ENCODE measurements at places on chromosomes 3 and 15.

DNA sequence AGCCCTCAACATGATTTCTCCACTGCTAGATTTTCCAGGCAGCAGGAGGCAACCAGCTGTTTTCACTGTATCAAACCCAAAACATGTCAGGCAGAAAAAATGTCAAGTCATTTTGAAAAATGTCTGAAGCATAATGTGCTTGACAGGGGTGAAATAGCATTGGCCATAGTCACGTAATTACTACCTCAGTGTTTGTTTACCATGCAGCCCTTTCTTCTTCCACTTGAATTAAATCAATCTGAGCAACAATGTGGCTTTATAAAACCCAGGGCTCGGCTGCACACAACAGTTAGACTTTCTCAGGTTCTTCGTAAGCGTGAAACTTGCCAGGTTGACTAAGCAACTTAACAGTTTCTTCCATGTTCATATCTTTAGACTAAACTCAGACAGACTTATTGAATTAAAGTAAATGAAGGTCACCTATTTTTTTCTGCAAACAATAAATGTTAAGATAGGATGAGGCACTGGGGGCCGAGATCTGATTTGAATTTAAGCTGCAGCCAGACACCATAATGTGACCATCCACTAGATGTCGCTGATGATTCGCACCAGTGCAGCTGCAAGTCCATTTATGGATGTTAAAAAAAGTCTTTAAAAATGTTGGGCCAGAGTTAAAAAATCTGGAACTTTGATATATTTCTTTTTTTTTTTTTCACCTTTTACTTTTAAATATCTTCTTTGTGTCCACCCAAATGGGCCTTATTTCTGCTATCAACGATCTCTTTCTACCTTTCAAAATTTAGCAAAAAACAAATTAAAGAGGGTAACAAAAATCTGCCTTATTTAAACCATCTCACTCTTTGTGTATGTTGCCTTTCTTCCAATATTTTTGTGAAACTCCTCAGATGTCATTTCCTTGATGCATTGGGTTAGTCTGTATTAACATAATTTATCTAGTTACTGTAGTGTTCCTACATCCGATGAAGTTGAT lies 305.9 kb downstream of the CACNA2D3 start:
- no peak for DNase-seq

- DNase-seq = no peak
These were observed 40.3 kb downstream of the USP50 start for GRCh38 chr15:50506121-50506520.

DNA sequence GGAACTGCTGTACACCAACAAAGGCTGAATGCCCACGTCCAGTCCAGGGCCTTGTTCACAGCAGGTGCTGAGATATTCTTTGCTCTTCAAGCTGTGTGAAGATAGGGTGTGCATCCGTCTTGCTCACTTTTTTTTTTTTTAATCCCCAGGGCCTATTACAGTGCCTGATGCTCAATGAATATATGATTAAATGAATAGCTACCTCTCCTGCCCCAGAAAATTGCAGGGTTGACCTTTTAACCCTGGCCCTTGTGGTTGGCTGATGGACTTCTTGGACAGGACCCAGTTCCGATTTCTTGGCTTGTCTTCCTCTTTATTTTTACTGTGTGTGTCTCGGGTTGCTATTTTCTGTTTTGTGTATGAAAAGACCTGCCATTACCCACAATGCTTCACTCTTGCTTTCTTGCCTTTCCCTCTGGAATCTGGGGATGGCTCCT lies 2.9 kb upstream of the FYTTD1 start:
- no peak for DNase-seq

- no peak for DNase-seq
These were observed 46.6 kb downstream of the FBLN2 start for GRCh38 chr3:13595485-13595884.

DNA sequence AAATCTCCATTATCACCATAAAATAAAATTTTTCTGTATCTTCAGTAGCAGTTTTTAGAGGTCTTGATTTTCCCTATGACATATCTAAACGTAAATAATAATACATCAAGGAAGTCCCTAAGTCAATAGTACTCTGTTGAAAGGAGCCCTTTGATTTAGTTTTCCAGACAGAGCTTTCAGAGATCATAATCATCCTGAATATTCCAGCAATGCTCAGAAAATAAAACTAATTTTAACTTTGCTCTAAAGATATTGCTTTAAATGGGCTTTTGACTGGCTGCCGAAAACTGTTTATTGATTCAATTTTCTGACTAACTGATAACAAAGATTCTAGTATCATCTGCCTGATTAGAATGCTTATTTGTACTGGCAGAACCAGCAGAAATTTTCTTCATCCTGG lies 40.7 kb upstream of the ROBO1 start:
- DNase-seq = no peak

DNA sequence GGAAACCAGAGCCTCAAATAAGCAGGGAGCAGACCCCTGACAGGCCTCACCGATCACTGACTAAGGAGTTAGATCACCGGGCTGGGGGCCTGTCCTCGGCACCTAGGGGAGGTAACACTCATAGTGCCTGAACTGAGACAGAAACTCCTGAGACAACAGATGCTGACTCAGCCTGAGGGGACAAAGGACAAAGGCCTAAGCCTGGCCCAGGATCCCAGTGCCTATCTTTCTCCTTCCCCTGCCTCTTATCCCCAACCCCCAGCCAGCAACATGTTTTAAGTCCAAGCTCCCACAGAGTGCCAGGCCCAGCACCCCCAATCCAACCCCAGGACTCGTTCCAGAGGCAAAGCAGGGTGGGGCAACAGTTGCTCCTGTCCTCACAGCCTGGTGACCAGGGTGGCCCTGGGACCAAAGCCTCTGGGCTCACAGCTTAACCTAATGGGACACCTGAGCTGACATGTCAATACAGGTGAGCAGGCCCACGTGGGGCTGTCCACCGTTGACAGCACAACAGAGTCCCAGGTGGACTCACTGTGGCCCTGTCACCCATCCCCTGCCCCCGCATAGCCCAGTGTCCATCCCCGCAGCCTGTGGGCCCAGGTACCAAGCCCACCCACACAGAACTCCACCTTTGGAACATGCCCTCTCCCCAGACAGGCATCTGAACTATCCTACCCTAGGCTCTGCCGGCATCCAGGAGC lies 37.4 kb downstream of the ADCY5 start:
- no peak for DNase-seq

- DNase-seq = no peak
These were observed 244.4 kb downstream of the UACA start for GRCh38 chr15:70519004-70519365.

DNA sequence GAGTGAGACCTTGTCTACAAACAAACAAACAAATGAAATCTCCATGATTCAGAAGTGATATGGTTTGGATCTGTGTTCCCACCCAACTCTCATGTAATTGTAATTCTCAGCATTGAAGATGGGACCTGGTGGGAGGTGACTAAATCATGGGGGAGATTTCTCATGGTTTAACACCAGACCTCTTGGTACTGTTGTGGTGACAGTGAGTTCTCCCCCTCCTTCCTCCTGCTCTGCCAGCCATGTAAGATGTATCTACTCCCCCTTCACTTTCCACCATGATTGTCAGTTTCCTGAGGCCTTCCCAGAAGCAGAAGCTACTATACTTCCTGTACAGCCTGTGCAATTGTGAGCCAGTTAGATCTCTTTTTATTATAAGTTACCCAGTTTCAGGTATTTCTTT lies 438.4 kb upstream of the THBS1 start:
- no peak for DNase-seq

- DNase-seq = no peak
These were observed 32.4 kb downstream of the LEO1 start for GRCh38 chr15:51939216-51939615.

DNA sequence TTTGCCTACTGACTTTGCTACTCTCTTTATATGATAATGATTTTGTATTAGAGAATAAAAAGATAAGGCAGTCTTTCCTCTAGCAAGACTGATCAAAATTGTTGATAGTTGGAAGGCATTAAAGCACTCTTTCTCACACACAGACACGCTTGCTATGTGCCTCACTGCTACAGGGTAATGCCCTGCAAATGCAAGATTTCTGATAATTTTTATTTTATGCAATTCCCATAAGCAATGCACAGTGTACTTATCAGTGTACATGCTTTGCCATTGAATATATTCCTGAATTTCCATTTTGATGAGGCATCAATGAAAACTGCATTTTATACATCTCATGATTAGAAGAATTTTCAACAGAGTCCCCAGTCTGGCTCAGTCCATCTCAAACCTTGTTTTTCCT lies 263.2 kb downstream of the CHST2 start:
- DNase-seq = no peak

DNA sequence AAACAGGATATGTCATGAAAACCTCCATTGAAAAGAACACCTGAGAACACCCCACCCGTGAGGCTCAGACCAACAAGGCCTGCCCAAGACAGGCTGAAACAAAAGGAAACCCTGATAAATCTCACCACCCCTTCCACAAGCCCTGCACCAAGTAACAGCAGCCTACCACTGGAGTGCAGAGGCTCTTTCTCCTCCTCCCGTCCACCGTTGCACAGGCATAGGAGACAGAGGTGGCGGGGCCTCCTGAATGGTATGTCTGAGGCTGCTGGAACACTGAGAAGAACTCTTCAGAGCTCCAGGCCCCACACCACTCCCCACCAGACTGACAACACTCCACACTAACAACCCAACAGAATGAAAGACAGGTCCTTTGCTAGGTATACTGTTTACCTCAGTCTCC lies 21.4 kb downstream of the CHDH start:
- DNase-seq = no peak

DNA sequence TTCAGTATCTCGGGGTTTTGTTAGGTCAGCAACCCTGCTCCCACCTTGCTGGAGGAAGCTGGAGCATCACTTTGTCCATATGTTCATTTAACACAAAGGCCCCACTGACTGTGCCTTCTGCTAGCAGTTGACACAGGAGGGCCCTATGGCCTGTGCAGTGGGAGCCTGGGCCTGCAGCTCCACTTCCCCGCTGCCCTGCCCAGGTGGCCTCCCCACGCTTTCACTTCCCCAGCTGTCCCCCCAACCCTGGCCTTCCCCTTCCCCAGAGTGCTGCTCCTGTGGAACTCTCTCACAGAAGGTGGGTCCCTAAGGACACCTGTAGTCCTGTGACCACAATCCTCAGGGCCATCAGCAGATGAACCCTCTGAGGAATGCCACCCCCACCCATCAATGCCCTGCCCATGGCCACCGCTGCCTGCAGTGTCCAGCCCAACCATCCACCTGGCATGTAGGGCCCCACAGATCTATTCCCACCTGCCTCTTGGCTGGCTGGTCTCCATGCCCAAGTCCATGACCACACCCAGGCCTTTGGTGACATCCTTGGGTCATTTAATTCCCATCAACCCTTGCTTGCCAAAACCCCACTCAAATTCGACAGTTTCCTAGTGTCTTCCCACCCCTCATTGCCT lies 13.5 kb downstream of the TBC1D21 start:
- no peak for DNase-seq

- no peak for DNase-seq
These were observed 58.8 kb downstream of the TRAK1 start for GRCh38 chr3:42149975-42150374.

DNA sequence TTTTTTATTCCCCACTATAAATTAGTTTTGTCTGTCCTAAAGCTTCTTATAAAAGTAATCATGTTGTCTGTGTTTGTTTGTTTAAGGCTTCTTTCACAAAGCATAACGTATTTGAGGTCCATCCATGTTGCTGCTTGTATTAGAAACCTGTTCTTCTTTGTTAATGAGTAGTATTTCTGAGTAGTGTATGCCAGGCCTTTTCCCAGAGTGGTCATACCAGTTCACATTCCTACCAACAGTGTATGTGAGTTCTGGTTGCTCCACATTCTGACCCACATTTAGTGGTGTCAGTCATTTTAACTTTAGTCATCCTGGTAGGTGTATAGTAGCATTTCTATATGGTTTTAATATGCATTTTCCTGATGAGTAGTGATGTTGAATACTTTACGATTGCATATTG lies 98.6 kb downstream of the NEO1 start:
- no peak for DNase-seq

- DNase-seq = no peak
These were observed 197.6 kb downstream of the PDZRN3 start for GRCh38 chr3:73427048-73427706.

DNA sequence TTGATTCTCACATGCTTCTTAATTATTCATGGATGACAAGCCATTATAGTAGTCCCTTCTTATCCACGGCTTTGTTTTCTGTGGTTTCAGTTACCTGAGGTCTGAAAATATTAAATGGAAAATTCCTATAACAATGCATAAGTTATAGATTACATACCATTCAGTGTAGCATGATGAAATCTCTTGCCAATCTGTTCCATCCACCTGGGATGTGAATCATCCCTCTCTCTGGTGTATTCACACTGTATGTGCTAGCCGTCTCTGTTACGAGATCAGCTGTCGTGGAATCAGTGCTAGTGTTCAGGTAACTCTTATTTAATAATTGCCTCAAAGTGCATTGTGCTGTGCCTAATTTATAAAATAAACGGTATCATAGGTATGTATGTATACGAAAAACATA lies 5.2 kb downstream of the WDR5B start:
- DNase-seq = no peak

GRCh38 chr3:132637590-132637989 lies 22.0 kb downstream of the ACAD11 start:
- DNase-seq = no peak

DNA sequence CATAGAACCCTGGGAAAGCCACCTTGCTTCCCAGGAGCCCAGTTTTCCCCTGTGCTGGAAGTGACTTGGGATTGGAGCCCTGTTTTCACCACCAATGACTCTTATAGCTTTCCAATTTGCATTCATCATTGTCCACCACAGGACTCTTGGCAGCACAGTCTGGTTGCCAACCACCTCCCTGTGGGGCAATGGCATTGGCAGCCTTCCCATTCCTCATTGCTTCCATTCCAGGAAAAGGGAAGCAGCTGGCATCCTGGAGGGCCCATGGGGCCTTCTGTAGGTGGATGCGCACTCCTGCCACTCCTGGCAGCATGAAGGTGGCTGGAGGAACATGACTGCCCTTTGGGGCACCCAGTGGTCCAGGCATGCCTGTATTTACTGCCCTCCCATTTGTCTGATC lies 57.7 kb downstream of the FEM1B start:
- no peak for DNase-seq
